Natural killer cell (primary cell): ENCODE measurements at places on chromosomes 6 and 20. TPM values are rescaled to one million over a fixed set of nuclear protein-coding genes. Genes with fewer than 3 reads are reported as not detected.

GRCh38 chr6:127748290-127748689, 152.6 kb downstream of the THEMIS start:
- DNase-seq = peak; percentile 10

- DNase-seq = no peak
Observed at GRCh38 chr6:170038708-170039107, 252.2 kb downstream of the DLL1 start.

ADNP gene
- total RNA-seq = 66.8 TPM

PHIP gene
- total RNA-seq = 38.5 TPM
